ENCODE measurements at places on chromosomes 7 and 10.

- DNase-seq = no peak
Measured at GRCh38 chr7:17370901-17371585, 72.6 kb downstream of the AHR start.

- DNase-seq = no peak
Measured at GRCh38 chr7:124550036-124550435, 215.6 kb downstream of the GPR37 start.

DNA sequence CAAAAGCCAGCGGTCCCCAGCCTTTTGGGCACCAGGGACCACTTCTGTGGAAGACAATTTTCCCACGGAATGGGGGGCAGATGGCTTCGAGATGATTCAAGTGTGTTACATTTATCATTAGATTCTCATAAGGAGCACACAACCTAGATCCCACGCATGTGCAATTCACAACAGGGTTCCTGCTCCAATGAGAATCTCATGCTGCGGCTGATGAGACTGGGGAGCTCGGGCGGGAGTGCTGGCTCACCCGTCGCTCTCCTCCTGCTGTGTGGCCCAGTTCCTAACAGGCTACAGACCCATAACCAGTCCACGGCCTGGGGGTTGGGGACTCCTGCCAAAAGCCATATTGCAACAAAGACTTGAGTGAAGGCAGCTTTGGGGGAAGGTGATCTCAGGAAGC is 26.6 kb upstream of the DOCK1 start:
- DNase-seq = no peak

- DNase-seq = no peak
Measured at GRCh38 chr7:155727616-155728015, 83.2 kb downstream of the RBM33 start.

- no peak for DNase-seq
Measured at GRCh38 chr7:31776616-31777015, 89.6 kb downstream of the PPP1R17 start.

- DNase-seq = no peak
Measured at GRCh38 chr10:68516766-68517165, 10.6 kb downstream of the SLC25A16 start.

- no peak for DNase-seq
Measured at GRCh38 chr7:135682191-135682590, 19.9 kb downstream of the STMP1 start.

GRCh38 chr7:142496545-142496991 is 238.7 kb upstream of the PRSS58 start:
- no peak for DNase-seq

DNA sequence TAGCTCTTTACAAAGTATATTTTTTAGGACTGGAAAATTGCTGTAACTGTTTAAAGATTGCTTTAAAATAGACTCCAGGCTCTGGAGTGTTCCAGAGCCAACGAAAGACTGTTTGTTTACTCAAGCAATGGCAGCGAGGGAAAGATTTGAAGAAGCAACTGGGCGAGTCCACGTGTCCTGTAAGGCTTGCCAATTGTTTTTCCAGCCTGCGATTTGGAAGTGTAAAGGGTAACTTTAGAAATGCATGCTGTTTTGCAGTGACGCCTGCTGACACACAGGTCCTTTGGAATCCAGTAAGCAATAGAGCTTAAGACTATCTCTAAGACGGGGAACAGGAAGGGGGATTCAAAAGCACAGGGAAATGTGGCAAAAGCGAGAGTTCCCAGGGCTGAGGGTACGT is 55.8 kb downstream of the TACC2 start:
- no peak for DNase-seq

- DNase-seq = no peak
Measured at GRCh38 chr7:134703782-134704181, 57.1 kb downstream of the BPGM start.

GRCh38 chr10:72695496-72695895 is 3.6 kb downstream of the MCU start:
- DNase-seq = no peak

- DNase-seq = no peak
Measured at GRCh38 chr7:157930441-157930840, 593.6 kb downstream of the DNAJB6 start.

DNA sequence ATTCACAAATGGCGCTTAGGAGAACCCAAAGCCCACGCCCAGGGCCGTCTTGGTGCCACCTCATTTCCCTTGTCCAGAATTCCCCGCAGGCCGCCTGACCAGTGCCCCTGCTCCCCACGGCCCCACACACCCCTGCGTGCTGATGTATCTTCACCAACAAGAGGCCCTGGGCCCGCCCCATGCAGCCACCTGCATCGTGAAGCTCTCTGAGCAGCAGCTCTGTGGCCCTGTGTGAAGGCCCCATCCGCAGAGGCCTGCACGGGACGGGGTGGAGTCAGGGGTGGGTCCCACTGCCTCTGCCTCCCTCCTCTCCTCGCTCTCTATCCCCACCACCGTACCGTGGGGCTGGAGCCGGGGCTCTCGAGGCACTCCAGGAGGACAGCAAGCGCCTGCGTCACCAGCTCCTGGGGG is 14.7 kb downstream of the BRAT1 start:
- DNase-seq = no peak

DNA sequence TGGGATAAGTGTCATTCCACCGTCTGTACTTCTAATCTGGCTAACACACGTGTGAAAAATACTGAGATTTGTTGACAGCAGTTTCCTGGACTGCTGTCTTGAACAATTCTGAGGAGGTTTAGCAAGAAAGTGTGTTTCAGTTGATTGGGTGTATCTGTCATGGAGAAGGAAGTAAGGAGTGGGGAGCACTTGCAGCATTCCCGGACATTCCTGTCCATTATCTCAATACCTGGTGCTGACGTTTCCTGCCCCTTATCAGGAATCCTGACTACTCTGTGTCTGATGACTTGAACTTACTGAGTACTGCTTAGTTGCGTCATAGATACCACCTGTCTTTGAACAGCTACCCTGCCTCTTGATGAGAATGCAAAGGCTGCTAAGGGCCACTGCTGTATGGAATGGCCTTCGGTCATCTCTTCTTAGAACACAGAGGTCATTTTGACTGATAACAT is 72.0 kb upstream of the VKORC1L1 start:
- DNase-seq = no peak

DNA sequence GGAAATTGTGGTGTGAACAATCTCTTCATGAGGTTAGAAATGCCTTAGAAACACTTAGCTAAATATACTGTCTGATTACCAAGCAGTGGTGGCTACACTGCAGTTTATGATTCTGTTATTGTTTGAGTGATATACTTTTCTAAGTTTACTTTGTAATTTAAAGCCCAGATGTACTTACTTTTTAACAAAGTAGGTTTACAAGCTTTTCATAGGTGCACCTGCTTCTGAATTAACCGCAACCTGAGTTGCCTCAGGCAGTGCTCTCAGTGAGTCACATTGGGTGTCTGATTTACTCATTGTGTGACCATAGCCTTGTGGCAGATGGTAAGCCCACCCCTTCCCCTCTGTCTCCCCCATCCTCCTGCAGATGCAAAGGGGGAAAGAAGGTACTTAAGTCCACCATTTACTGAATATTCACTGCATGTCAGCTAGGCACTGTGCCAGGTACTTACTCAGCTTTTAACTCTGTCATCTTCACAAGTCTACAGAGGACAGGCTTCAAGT is 9.0 kb downstream of the MTURN start:
- no peak for DNase-seq

DNA sequence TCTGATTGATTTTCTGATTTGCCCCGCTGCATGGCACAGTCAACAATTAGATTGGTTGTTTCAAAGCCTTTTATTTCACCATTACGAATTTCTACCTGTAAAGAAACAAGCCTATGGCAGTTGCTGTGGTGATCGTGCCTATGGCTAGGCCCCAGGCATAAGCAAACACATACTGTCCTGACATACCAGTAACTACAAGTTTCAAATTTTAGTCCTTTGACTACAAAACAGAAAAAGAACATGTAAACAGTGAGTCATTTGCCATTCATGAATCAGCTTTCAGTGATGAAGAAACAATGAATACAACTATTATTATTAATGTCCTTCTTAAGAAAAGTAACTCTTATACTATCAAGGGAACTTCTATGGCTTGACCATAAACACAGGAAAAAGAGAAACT is 168.0 kb upstream of the LRRN3 start:
- DNase-seq = peak; percentile 82
